MG63 (cell line): ENCODE measurements at places on chromosomes 1 and 21. TPM values are rescaled to one million over a fixed set of nuclear protein-coding genes. Genes with fewer than 3 reads are reported as not detected.

DNA sequence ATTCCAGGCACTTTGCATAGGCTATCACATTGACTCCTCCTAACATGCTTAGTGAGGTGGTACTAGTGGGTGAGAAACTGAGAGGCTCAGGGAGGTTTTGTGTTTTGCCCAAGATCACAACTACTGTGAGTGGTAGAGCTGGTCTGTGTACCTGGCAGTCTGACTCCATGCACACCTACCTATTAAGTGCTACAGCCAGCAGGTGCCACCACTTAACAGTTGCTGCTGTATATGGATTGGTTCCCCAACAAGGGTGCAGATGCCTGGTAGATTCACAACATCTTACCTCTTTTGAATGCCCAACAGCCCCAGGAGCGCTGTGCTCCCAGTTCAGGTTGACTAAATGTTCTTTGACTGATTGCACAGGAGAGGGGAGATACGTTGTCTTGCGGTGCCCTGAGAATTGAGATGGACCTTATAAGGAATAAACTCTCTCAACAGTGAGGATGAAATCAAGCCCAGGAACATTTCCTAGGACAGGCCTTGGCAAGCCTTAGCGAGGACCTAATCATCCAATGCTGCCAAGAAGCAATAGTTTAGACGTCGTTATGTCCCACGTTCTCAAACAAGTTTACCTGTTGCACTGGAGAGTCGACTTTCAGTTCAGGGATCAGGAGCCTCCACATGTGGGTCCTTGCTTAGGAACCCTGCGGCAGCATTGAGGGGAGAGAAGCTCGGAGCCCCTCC lies 78.9 kb upstream of the F3 start:
- no peak for DNase-seq

GRCh38 chr1:226397955-226398636 lies 9.8 kb downstream of the PARP1 start:
- no peak for DNase-seq

The UBXN10 gene
- total RNA-seq: not detected in 2 replicates

- no peak for DNase-seq
Observed at GRCh38 chr21:32477424-32477745, 64.9 kb downstream of the EVA1C start.

- DNase-seq: no peak
Observed at GRCh38 chr1:234994436-234995295, 134.0 kb downstream of the TOMM20 start.

DNA sequence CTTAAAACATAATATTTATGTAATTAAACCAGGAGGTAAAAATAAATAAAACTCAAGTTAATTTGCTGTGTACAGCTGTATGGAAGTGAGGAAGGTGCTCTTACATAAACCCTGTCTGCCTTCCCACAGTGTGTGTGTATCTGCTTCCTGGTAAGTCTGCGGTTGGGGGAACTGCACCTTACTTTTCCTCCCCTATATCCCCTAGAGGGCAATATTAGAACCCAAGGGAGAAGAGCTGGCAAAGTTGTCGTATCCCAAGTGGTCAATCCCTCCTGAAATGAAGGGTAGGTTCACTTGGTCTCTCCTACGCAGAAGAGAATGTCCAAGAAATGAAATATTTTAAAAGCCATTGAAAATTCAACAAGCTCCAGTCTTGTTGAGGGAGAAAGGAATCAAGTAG lies 17.8 kb upstream of the JAK1 start:
- DNase-seq: no peak

GRCh38 chr21:37026499-37026898 lies 20.0 kb downstream of the RIPPLY3 start:
- no peak for DNase-seq

DNA sequence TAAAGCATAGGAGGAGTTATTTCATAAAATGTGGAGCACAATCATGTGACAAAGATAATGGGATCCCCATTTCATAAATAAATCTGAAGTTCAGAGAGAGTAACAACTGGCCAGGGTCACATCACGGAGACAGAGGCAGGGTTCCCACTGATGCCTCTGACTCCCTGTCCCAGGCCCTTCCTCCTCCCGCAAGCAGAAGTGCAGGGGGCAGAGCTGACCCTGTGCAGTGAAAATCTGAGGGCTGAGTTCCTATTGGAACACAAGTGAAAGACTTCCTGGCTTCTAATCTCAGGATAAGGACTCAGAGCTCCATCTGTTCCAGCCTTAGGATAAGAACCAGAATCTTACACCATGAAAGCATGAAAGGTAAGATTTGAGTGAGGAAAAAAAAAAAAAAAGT lies 22.0 kb downstream of the SELL start:
- DNase-seq: no peak

DNA sequence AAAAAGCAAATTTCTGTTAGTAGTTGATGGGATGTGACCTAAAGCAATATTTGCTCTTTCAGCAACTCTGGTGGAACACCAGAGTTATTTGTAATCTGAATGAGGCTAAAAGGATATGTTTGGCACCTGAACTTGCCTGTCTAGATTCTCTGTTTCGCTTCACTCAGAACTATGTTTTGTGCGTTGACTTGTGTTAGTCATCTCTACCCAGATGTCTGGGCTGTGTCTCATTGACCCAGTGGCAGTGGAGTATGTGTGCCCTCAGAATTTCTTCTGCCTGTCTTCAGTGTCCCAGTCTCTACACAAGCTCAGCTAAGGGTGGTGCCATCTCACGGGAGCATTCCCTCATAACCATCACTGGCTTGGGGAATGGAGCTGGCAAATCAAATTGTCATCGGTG lies 13.9 kb downstream of the KCNK1 start:
- DNase-seq: no peak

GRCh38 chr1:110291241-110292030 lies 47.7 kb upstream of the RBM15 start:
- DNase-seq: no peak

The PLA2G2C gene
- not detected in 2 replicates for total RNA-seq

GRCh38 chr1:218166268-218166945 lies 118.7 kb upstream of the RRP15 start:
- no peak for DNase-seq

The ADORA3 gene
- not detected in 2 replicates for total RNA-seq

DNA sequence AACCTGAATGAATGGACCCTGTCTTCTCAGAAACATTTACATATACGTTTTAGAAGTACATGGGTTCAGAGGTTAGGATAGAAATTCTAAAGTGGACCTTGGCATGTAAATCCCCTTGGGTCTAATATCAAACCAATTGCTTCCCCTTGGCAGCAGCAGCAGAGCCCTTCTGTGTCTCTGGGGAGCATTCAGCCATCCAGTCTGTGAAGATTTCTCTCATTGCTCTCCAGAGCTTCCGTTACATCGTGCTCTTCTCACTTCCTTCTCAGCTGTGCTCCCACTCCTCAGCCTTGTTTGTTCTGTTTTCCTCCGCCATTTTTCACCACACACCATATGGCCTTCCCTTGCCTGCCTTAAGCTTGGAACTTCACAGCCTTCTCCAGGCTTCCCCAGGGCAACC lies 61.5 kb upstream of the ATP1B1 start:
- DNase-seq: no peak

GRCh38 chr1:218156595-218156994 lies 128.5 kb upstream of the RRP15 start:
- no peak for DNase-seq

GRCh38 chr21:33668620-33669019 lies 26.3 kb downstream of the ITSN1 start:
- no peak for DNase-seq

DNA sequence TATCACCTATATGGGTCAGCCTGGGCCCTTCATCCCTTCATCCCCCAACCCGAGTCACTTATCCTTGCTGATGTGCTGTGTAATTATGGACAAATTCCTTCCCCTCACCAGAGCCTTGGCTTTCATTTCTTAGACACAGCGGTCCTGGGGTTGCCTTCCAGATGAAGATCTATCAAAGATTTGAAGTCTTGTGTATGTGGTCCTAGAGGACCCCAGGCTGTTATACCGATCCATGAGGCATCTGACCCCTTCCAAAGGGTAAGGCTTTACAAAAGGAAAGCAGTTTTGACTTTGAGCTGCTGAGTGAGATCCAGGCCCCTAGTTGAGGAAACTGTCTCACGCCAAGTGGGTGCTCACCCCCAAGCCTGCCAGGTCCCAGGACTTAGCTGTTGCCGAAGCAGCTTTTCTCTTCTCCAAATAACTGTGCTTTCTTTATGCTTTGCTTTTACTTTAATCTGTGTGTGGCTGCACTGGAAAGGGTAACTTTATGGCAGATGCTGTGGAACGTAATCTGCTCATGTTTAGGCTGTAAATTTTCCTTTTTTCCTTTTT lies 37.6 kb downstream of the MAN1C1 start:
- no peak for DNase-seq

The TMPRSS15 gene
- total RNA-seq: 0.20 TPM in 1 of 2 replicates, not detected in the other

GRCh38 chr1:68917456-68917855 lies 420.6 kb upstream of the DEPDC1 start:
- no peak for DNase-seq

DNA sequence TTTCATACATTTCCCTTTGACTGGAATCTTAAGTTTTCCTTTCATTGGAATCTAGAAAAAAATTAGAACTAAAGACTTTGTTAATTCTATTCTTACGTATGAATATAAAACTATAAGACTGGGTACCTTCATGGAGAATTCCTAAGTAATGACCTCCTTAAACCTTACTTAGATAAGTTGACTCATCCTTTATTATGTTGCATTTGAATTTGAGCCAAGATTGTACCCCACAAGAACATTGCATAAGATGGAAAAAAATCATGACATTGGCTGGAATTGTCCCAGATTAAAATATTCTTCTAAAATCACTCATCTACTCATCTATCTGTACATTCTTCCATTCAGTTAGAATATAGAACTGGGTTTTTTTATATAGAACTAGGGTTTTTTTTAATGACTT lies 137.4 kb downstream of the C1orf21 start:
- DNase-seq: no peak

DNA sequence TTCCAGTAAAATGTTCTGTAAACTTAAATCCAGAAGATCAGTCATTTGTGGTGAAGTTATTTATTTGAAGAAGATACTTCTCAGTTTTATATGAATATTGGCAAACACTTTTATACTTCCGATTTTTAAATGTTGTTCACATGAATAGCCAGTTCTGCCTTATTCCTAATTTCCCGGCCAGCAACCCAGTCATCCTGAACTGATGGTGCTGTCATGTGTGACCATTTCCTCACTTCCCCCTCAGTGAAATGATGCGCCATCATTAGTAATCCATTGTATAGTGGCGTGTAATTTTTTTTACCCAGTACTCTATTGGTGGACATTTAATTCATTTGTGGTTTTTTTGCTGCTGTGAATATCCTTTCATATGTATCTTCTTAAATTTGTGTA lies 16.4 kb downstream of the GPSM2 start:
- peak; percentile 76 for DNase-seq

- no peak for DNase-seq
Observed at GRCh38 chr21:25896501-25897056, 161.8 kb downstream of the GABPA start.

The NEK2 gene
- 42.1 and 56.8 TPM in 2 replicates for total RNA-seq

DNA sequence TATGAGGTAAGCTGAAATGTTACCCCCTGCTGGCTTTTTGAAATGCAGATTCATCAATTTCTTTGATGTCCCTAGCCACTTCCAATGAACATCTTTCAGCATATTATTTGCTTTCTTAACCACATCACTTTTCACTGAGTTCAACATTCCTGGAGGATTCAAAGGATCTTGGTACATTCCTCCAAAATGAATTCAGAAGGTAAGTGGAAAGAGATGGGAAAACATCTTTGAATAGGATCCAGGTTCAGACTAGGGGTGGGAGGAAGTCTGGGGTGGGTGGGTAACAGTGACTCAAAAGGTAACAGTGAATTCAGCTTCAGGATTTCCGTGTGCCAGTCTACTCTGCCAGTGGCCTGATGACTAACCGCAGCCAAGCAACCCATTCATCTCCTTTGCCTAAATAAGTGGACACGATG lies 180.7 kb downstream of the ZC3H11B start:
- peak; percentile 11 for DNase-seq

GRCh38 chr1:37064039-37064438 lies 29.7 kb upstream of the GRIK3 start:
- DNase-seq: no peak

DNA sequence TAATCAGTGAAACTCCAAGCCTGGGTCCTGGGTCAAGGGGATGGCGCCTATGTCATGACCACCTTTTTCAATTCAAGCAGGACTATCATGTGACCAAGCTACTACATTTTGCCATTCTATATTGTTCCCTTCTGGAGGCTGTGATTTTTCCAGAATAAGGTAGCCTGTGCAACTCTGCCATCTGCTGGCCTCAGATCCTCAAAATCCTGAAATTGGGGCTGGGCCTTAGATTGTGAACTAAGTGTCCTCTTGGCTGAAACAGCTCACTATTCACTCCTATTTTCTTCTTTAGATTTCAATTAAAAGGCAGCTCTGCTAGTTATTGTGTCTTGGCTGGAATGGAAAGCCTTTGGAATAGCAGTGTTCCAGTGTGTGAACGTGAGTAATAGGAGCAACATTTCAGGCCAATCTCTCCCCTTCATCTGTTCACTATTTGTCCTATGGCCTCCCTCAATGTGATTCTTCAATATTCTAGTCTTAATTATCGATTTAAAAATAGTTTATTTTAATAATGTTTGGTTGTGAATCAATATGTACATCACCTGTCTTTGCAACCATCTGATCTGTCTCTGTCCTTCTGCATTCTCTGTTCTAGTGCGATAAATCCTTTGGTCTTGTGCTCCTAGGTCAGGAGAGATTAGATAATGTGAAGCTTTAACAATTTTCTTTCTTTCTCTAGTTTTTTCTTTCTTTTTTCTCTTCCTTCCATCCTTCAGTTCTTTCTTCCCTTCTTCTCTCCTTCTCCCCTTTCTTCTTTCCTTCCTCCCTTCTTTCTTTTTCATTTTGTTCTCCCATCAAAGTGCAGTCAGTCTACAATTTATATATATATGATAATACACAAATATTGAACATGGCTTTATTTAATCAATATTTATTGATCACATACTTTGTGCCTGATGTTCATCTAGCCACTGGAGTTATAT lies 69.8 kb downstream of the CR1 start:
- peak; percentile 23 for DNase-seq

GRCh38 chr1:28139025-28139712 lies 37.3 kb downstream of the PTAFR start:
- DNase-seq: peak; percentile 31

- no peak for DNase-seq
Observed at GRCh38 chr1:93448983-93449804, 1.3 kb downstream of the FNBP1L start.

- no peak for DNase-seq
Observed at GRCh38 chr1:91727763-91728162, 158.2 kb downstream of the TGFBR3 start.

The FCMR gene
- total RNA-seq: 0.36 TPM in 1 of 2 replicates, not detected in the other

DNA sequence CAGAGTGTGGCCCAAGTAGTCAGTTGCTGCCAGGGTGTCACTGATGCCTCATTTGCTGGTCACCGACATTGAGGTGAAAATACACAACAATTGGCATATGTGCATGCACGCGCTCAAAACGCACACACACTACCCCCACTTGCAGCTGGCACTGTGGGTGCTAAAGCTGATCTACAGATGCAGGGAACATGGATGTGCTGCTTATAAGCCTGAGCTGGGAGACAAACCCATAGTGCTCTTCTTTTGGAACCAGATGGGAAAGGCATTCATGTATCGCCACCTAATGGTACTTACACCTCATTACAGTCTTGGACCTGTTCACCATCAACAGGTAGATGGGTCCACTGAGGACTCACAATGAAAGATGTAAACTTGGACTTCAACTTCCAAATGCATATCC lies 70.3 kb upstream of the CAMK1G start:
- no peak for DNase-seq
